ENCODE measurements at places on chromosomes 2 and 18. TPM values are rescaled to one million over a fixed set of nuclear protein-coding genes. Genes with fewer than 3 reads are reported as not detected.

KIF1A gene
- polyA plus RNA-seq = 17.8 TPM

DNAJC5G gene
- 2.6 TPM for polyA plus RNA-seq

RFTN2 gene
- 14.5 TPM for polyA plus RNA-seq

BMP10 gene
- polyA plus RNA-seq = not detected

LOXHD1 gene
- polyA plus RNA-seq = 1.3 TPM

ESPNL gene
- 0.44 TPM for polyA plus RNA-seq

GAL3ST2 gene
- 0.43 TPM for polyA plus RNA-seq

COLEC11 gene
- polyA plus RNA-seq = 2.4 TPM

DCDC2C gene
- polyA plus RNA-seq = not detected

DSC3 gene
- polyA plus RNA-seq = 2.2 TPM

NR4A2 gene
- 0.34 TPM for polyA plus RNA-seq

ABCA12 gene
- 0.23 TPM for polyA plus RNA-seq

ZBTB14 gene
- 20.8 TPM for polyA plus RNA-seq

REG3G gene
- polyA plus RNA-seq = not detected

SERPINB12 gene
- polyA plus RNA-seq = not detected

SPHKAP gene
- 4.1 TPM for polyA plus RNA-seq

C2orf15 gene
- 13.1 TPM for polyA plus RNA-seq

COPS9 gene
- polyA plus RNA-seq = 94.3 TPM

HPCAL1 gene
- polyA plus RNA-seq = 31.2 TPM

CRYGC gene
- polyA plus RNA-seq = not detected

MAIP1 gene
- polyA plus RNA-seq = 34.8 TPM

INO80C gene
- 28.9 TPM for polyA plus RNA-seq

ANKRD23 gene
- 5.7 TPM for polyA plus RNA-seq

SULT6B1 gene
- polyA plus RNA-seq = not detected

CCDC68 gene
- 14.1 TPM for polyA plus RNA-seq

NT5DC4 gene
- not detected for polyA plus RNA-seq

NEU4 gene
- polyA plus RNA-seq = 1.9 TPM

OTOS gene
- polyA plus RNA-seq = 0.26 TPM

TEKT4 gene
- polyA plus RNA-seq = 0.20 TPM

IL1RL1 gene
- 0.53 TPM for polyA plus RNA-seq

KRTCAP3 gene
- polyA plus RNA-seq = 10.6 TPM

DES gene
- polyA plus RNA-seq = 5.5 TPM

CTAGE1 gene
- polyA plus RNA-seq = not detected

TYW5 gene
- 11.3 TPM for polyA plus RNA-seq

REG1B gene
- not detected for polyA plus RNA-seq

THAP4 gene
- polyA plus RNA-seq = 74.3 TPM

SULT1C4 gene
- polyA plus RNA-seq = 33.9 TPM

TMEM247 gene
- polyA plus RNA-seq = not detected

SDC1 gene
- 31.0 TPM for polyA plus RNA-seq

CNGA3 gene
- not detected for polyA plus RNA-seq

ANKRD29 gene
- 0.96 TPM for polyA plus RNA-seq

INHA gene
- 0.87 TPM for polyA plus RNA-seq

SKOR2 gene
- polyA plus RNA-seq = 0.03 TPM

FTCDNL1 gene
- polyA plus RNA-seq = 1.3 TPM

NLRC4 gene
- 1.2 TPM for polyA plus RNA-seq

MARCHF4 gene
- 0.13 TPM for polyA plus RNA-seq

METTL4 gene
- polyA plus RNA-seq = 16.7 TPM

HOXD13 gene
- 0.20 TPM for polyA plus RNA-seq

FHL2 gene
- polyA plus RNA-seq = 30.1 TPM

ZNF521 gene
- polyA plus RNA-seq = 39.2 TPM

DOCK10 gene
- 10.6 TPM for polyA plus RNA-seq

CHRNG gene
- 1.4 TPM for polyA plus RNA-seq

CENPA gene
- polyA plus RNA-seq = 14.2 TPM

FOXI3 gene
- 0.21 TPM for polyA plus RNA-seq
